ENCODE measurements at places on chromosomes 6 and 20.

- DNase-seq: no peak
These were observed 47.5 kb downstream of the OPRM1 start for GRCh38 chr6:154086510-154086909.

DNA sequence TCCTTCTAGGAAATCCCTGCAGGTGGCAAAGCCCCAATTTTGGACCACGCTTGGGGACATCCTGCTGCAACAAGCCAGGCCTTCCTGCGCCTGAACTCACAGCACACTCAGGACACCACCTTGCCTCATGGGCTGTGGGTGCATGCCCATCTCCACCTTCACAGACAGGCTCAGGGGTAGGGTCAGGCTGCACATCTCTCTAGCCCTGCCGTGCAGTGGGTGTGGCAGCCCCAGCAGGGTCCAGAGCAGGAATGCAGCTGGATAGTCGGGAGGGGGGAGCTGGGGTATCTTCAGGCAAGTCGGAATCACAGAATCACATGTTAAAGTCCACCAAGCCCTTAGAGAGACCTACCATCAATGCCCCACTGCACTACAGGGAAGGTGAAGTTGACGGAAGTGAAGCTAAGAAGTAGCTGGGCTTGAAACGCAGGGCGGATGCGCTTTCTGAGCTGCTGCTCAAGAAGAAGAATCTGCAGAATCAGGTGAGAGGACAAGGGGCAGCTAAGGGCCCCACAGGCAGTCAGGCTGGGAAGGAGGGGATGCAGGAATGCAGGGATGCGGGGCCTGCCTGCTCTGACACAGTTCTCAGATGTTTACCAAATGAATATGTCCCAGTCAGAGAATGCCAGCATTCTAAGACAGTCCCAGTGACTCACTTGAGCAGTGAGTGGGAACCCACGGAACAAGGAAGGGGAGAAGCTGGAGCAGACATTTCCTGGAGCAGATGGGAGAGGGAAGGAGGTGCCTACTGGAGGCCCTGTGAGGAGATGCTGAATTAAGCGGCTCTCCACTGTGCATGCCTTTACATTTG lies 11.3 kb downstream of the SERPINB6 start:
- no peak for DNase-seq

- DNase-seq: no peak
These were observed 64.4 kb downstream of the SMPDL3A start for GRCh38 chr6:122853259-122853995.

DNA sequence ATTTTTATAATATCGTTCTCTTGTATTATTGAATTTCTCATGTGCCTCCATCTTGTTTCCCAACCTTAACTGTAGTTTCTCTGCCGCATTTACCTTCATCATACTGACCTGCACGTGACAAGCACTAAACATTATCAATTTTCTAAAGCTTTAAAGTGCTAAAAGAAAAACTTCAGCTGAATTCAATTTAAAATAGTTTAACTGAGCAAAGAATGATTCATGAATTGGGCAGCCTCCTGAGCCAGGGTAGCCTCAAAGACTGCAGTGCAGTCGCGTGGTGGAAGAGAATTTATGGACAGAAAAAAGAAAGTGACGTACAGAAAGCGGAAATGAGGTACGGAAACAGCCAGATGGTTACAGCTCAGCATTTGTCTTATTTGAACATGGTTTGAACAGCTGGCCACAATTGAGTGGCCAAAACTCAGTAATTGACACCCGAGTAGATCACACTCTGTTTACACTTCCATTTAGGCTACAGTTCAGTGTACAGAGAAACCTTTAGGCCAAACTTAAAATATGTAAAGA lies 4.2 kb upstream of the ZDHHC14 start:
- DNase-seq: no peak

GRCh38 chr6:39215640-39216158 lies 13.6 kb downstream of the KCNK5 start:
- DNase-seq: no peak

- DNase-seq: no peak
These were observed 334.1 kb downstream of the TAF4 start for GRCh38 chr20:61731363-61732181.

DNA sequence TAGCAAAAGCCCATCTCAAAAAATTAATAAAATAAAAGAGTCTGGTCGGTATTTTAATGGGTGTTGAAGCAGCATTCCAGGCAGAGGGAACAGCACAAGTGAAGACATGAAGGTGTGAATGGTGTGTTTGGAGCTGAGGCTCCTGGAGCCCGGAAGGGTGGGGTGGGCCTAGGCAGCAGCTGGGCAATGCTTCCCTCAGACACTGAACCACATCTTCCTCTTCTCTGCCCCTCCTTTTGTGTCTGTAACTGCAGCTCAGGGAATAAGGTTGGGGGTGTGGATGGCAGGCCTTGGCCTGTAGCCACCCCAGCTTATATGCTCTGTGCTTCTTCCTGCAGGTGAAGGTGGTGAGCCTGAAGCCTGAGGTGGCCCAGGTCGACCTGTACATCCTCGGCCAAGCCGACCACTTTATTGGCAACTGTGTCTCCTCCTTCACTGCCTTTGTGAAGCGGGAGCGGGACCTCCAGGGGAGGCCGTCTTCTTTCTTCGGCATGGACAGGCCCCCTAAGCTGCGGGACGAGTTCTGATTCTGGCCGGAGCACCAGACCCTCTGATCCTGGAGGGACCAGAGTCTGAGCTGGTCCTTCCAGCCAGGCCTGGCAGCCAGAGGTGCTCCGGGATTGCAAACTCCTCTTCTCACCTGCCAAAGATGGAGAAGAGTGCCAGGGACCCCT lies 26.6 kb downstream of the POFUT1 start:
- no peak for DNase-seq

DNA sequence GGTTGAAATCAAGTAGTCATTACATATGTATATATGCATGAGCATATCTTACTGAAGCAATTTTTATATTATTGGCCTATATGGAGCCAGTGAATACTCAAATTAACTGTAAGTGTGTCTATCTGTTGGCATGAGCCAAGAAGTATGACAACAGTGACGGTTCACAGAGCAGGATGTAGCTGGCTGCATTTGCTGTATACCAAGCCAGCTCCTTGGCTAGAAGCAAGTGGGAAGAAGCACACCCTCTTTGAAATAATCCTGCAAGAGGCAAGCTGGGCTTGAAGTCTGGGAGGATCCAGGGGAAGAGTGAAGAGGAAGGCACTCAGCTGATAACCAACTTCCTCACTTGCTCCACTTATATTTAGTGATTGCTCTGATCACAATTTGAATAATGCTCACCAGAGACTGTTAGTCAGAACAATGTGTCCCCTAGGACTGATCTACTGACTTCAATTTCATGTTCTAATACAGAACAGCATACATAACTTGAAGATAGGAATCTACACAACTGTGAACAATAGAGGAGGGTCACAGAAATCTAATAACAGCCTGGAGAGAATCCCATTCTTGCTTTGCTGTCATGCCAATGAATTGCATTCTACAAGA lies 497.3 kb downstream of the PRKN start:
- no peak for DNase-seq

GRCh38 chr6:71153755-71154325 lies 134.8 kb upstream of the OGFRL1 start:
- no peak for DNase-seq

DNA sequence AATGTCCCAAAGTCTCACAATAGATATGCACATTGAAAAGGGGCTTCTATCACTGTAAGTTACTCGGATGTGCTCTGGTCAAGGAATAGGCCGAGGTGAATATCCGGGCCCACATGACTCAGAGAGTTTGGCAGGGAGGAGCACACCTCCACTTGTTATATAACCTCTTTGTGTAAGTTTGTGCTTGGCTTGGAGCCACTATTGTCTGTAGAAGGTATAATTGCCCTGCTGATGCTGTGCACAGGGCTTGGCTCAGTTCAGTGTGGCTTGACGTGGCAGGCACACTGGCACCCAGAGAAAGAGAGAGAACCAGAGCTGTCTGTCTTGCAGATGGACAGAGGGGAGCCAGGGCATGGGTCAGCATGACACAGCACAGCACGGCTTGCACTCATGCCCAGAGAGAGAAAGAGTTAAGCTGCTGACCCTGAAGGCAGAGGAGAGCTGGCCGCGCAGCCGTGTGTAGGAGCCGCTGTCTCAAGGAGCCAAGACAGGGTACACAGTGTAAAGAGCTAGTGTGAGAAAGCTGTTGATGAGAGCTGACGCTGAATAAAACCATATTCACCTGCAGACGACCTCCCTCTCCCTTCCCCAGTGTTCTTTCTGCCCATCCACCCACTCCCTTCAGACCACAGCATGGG lies 482.5 kb downstream of the C6orf118 start:
- DNase-seq: no peak

GRCh38 chr6:42417641-42418112 lies 34.0 kb downstream of the TRERF1 start:
- DNase-seq: no peak

GRCh38 chr6:166530211-166531095 lies 56.0 kb downstream of the RAMACL start:
- DNase-seq: no peak

- DNase-seq: no peak
These were observed 122.3 kb downstream of the CCDC170 start for GRCh38 chr6:151616091-151616513.

GRCh38 chr6:17741507-17741906 lies 34.8 kb upstream of the NUP153 start:
- DNase-seq: no peak

- no peak for DNase-seq
These were observed 134.8 kb upstream of the PHACTR3 start for GRCh38 chr20:59469267-59470252.

- no peak for DNase-seq
These were observed 6.0 kb downstream of the POU3F2 start for GRCh38 chr6:98840385-98840784.

DNA sequence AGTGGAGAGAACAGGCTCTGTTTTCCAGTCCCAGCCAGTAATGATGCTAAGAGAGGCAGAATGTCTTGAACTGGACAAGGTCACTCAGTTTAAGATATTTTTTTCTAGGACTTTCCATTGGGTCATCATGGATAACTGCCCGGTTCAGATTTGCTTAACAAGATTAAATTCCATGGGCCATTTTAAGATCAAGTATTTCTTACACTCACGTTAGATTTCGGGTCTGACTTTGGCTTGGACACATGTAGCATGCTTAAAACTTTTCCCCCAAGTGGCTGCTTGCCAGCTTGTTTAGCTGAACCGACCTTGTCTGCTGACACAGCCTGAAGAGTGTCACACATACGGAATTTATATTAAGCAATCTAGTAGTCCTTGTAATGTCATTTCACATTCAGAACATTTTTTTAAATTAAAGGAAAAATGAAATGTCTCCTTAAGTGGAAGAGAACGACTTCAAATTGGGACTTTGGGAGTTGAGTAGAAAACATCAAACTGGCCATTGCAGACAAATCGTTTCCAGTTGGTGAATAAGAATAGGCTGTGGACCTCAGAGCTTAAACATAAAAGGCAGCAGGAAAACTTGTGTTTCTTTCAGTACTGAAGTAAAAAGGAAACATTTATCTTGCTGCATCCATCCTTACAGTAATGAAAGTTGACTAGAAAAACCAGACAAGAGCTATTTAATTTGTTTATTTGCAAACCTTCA lies 29.0 kb downstream of the ARMC2 start:
- DNase-seq: no peak

DNA sequence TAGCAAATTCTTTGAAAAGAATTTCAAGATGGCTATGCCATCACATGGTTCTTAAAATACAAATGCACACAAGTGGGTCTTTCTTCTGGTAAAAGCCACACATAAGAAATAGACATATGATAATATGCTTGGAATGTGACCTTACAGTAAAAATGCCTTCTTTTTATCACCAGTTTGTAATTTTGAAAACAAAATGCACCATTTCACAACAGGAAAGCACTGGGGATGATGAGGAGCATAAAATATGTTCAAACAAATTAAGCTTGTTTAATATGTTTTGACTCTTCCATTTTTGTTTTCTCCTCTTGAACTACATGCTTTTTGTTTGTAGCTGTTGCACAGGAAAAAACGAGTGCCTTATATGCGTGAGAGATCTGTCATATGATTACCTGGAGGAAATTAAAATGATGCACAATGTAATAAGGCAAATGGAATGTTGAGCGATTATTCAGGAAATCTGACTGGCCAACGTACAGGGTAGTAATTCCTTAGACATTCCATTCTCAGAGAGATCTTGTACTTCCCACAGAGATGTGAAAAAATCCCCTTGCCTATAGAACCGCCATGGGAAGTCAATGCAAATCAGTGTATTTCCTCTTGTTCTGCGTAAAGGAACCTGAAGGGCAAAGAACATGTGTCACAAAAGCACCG lies 911.6 kb downstream of the TFAP2A start:
- no peak for DNase-seq

DNA sequence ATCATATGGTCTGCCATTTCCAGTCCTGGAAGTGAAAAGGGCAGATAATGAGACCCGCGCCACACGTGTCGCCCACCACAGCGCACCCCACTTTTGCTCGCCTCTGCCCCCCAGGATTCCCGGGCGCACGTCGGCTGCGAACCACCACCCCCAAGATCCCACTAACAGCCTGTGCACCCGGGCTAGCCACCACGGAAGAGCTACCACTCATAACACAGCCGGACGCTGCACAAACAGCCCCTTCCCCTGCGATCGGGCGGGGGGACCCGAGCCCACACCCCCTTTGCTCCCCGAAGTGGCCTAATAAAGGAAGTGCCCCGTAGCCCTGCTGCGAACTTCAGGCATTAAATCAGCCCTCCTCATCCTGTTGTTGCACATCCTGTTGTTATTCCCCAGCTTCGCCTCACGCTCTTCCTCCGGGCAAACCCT lies 506 bp downstream of the CITED2 start:
- DNase-seq: no peak

DNA sequence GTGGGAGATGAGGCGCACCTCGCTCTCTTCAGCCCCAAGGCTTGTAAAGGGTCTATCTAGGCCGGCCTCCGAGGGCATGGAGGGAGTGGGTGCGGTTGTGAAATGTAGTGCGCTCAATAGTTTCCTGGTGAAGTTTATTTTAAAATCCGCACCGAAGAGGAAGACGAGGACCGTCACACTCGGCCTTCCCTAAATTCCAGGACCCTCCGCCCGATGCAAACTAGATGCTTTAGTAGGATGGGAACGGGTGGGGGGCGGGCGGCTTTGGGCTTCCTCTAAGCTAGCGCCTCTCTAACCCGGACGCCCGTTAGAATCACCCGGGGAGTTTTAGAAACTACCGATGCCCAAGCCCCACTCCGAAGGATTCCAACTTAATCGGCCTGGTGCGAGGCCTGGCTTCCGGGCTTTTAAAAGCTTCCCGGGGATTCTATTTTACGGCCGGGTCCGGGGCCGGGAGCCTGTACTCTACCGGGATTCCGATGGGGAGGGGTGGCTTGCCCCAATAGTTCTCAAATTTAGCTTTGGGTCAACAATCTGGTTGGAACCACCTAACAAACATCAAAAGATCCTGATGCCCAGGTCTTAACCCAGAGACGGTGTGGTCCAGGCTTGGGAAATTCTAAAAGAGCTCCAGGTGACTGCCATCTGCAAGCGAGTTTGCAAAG lies 548 bp upstream of the BCAS4 start:
- DNase-seq: no peak

GRCh38 chr6:3419624-3420272 lies 37.1 kb downstream of the SLC22A23 start:
- DNase-seq: no peak

GRCh38 chr6:12245763-12246718 lies 44.1 kb upstream of the EDN1 start:
- DNase-seq: no peak

- DNase-seq: no peak
These were observed 8.6 kb downstream of the FAM50B start for GRCh38 chr6:3857468-3858456.
